Dorsolateral prefrontal cortex (tissue), 122 donors: ENCODE measurements at places on chromosomes 7 and 10. TPM values are rescaled to one million over a fixed set of nuclear protein-coding genes. Genes with fewer than 3 reads are reported as not detected.

The CPEB3 gene
- 35.5 TPM for total RNA-seq

The CCSER2 gene
- total RNA-seq: 159 TPM

The OR6B1 gene
- not detected for total RNA-seq

The PNLIP gene
- not detected for total RNA-seq

The C10orf71 gene
- total RNA-seq: not detected

The CHAT gene
- not detected for total RNA-seq

The SEMA3E gene
- total RNA-seq: 7.4 TPM

The NOBOX gene
- not detected for total RNA-seq

The DRGX gene
- total RNA-seq: 1.2 TPM

The HOXA9 gene
- total RNA-seq: not detected

DNA sequence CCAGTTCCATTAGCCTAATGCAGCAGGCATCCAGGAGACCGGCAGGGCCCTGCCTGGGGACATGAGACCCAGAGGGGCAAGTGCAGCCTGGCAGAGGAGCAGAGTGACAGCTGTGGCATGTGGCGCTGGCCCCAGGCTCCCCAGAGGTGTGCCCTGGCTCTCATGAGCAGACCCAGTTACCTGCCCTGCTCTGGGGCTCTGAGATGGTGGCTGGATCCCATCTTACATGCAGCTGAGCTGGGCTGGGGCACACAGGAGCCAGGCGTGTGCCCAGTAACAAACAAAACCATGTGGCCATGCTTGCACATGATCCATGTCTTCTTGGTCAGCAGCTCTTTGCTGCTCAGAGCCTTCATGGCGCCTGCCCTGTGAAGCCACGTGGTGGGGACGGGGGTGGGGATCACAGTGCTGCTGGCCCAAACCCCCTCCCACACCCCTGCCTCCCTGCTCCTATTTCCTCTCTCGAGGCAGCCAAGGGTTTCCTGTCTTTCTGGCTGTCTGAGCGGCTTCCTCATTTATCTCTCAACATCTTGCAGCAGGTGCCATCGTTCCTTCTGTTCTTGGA lies 40.3 kb upstream of the GTF2I start:
- no peak for DNase-seq

GRCh38 chr7:5636914-5637313 lies 144.5 kb downstream of the RNF216 start:
- peak; percentile 87 for DNase-seq

GRCh38 chr10:96675846-96676245 lies 44.5 kb downstream of the PIK3AP1 start:
- no peak for DNase-seq

- DNase-seq: no peak
Observed at GRCh38 chr10:76248649-76249200, 817.3 kb downstream of the LRMDA start.

DNA sequence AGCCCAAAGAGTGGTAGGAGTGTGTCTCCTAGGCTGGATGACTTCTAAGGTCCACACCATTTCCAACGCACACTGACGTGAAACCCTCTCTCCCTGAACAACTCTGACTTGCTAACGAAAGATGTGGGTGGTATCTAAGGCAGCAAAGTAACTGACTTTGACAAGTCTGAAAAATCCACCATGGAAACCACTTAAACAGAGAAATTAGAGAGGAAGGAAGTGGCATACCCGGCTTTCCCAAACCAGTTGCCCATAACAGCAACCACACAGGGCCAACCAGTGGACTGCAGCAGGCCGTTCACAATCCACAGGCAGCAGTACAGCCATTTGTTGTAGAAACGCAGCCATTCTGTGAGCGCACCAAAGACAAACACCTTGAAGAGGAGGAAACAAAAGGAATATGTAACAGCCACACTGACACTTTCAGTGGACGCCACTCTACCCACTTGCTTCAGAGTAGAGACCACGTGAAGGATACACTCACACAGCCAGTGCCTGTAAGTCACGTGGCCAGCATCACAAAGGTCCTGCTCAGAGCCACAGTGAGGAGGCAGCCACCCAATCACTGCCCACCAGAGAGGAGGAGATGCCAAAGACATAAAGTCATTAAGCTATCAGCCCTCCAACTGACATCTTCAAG lies 39.8 kb downstream of the SLC37A3 start:
- DNase-seq: no peak

DNA sequence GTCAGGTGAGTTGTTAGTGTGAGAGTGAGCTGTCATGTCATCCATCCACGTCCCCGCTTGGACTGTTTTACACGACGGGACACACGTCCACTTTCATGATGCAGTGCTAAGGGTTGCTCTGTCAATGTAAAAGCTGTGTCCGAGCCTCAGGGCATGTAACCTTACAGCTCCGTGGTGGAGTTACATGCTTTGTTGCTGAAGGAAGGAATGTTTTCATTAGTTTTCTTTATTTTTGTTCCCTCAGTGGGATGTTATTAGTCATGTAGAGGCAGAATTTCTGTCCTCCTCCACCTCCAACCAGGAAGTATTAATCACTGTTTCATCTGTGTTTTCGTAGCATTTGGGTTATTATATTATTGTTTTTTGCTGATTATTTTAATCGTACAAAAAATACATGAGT lies 88.6 kb downstream of the NRG3 start:
- DNase-seq: no peak

DNA sequence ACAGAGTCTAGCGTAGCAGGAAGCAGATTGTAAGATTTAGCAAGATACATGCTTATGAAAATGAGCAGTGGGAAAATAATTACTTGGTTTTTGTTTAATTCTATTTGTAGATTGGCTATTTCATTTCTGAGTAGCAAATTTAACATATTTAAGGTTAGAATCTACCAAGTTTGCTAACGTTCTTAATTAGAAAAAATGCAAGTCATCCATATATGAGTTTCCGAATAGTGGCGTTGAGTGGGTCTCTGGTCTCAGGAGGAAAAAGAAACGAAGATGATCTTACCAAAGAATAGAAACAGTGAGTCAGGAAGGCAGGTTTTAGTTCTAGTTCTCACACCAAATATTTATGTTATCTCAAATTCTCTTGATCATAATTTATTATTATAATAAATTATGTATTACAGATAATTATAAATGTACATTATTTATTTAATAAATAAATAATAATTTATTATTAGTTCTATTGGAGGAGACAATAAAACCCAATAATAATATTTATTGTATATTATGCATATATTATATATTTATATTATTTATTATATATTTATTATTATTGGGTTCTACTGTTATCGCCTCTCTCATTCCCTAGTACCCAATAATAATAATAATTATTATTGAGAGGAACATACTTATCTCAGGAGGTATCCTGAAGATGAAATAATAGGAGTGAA lies 194.3 kb upstream of the PITRM1 start:
- no peak for DNase-seq

DNA sequence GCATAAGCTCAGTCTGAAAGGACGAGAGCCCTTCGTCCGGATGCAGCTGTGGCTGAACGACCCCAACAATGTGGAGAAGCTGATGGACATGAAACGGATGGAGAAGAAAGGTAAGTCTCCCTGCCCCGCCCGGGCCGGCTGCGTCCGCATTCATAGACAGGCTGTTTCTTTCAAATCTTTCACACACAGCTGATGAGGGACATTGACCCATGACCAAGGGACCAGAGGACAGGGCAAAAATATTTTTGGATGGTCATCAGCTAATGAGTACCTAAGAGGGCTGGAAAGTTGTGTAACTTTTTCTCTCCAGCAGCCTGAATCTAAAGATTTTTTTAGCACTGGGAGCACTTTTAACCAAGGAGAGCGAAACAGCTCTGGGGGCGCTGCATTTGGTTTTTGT lies 52.5 kb upstream of the SH2B2 start:
- no peak for DNase-seq

GRCh38 chr10:110163841-110164240 lies 43.6 kb upstream of the MXI1 start:
- DNase-seq: no peak

DNA sequence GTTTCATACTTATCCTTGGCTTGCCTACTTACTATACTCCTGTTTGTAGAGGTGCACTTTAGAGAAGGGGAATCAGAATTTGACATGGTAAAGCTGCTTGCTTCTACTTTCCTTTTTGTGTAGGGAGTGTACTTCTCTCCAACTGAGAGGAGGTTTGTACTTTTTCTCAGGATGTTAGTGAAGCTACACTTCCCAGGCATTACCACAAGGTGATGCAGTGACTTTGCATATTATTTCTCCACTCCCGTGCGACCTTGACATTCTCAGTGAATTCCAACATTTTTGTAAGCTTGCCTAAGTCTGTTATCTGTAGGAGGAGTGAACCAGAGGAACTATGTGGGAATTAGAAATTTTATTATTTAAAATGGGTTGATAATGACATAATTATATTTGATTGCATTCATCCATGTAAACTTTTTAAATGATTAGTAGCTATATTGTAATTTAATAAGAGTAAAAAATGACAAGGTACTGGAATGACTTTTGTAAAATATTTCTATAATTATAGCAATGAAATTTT lies 5.2 kb downstream of the TAX1BP1 start:
- no peak for DNase-seq

GRCh38 chr10:114491933-114492332 lies 87.6 kb upstream of the AFAP1L2 start:
- DNase-seq: no peak

- no peak for DNase-seq
Observed at GRCh38 chr10:117477961-117478670, 64.4 kb upstream of the EMX2 start.

- no peak for DNase-seq
Observed at GRCh38 chr7:118078015-118078414, 105.9 kb upstream of the LSM8 start.

GRCh38 chr7:151140826-151141225 lies 26.7 kb downstream of the GBX1 start:
- no peak for DNase-seq

DNA sequence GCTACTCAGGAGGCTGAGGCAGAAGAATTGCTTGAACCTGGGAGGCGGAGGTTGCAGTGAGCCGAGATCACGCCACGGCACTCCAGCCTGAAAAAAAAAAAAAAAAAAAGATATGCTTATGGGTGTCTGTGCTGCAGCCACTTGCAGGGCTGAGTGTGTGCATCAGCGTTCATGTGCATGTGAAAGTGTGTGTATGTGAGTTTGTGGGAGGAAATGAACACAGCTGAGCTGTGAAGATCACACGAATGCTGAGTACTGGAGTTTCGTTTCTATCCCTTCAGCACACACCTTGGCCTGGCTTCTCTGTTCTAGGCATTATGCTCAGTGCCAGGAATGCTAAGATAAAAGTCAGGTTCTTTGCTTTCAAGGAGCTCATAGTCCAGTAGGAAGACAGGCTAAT lies 12.0 kb upstream of the SVOPL start:
- DNase-seq: no peak

- DNase-seq: no peak
Observed at GRCh38 chr10:43585046-43585445, 10.6 kb upstream of the ZNF239 start.
